ENCODE measurements at places on chromosomes 6 and 20.

DNA sequence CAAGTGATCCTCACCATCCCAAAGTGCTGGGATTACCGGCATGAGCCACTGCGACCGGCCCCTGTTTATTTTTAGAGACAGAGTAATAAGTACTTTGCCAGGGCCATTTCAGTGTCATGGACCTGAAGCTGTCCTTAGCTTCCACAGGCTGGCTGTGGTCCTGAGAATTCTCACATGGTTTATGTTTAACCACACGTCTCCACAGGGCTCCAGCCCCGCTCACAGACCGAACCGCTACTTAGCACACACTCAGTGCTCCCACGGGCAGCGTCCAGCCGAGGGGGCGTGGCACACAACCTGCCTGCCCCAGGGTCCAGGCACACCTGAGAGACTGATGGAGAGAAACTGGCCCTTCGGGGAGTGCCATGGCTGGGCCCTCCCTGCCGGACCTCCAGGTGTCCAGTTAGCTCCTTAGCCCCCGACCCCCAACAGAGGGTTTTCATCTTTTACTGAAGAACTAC is 11.7 kb downstream of the ACSS1 start:
- no peak for DNase-seq

DNA sequence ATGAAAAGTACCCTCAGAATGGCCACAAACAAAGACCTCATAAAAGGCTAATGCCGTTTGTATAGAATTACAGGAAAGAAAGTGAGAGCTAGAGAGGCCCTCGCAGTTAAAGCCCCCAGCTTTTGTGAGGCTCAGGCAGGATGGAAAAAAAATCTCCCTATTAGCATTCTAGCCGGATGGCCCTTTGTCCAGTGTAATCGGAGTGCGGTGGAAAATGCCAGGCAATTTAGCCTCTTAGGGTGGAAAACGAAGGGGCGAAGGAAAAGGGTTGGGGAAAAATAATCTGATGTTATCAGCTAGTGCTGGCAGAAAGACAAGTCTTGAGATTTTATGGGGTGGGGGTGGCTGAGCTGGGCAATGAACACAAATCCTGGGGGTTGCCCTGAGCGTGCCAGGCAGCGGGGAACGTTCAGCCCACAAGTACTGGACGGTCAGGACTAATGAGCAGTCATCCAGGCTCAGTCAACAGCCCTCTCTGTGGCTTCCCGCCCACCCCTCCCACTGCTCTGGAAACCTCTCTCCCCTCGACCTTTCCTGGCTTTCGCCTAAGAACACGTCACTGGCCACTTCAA is 92.4 kb downstream of the PSMG4 start:
- peak; percentile 68 for DNase-seq

DNA sequence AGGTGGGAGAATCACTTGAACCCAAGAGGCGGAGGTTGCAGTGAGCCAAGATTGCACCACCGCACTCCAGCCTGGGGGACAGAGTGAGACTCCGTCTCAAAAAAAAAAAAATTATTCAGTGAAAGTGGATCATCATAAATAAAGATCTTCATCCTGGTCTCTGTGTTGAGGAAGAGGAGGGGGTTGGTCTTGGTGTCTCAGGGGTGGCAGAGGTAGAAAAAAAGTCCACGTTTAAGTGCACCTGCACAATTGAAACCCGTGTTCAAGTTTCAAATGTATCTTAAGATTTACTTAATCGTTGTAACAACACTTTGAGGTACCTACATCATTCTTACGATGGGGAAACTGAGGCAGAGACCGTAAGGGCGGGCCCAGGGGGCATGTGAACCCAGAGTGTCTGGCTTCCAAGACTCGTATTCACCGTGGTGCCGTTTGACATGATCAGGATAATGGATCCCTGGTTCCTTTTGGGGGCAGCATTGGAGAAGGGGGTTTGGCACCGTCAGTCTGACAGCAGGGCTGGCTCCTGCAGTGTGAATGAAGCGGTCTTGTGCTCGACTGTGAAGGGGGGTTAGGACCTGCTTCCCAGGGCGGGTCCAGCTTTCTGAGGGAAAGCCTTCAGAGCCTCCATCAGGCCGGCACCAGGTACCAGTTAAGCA is 32.9 kb upstream of the ID1 start:
- no peak for DNase-seq

- DNase-seq, result no peak
Measured at GRCh38 chr6:105072798-105073199, 107.0 kb downstream of the POPDC3 start.

GRCh38 chr20:41100001-41100480 is 37.3 kb upstream of the PLCG1 start:
- DNase-seq, result no peak

GRCh38 chr6:21924002-21924401 is 330.5 kb downstream of the SOX4 start:
- no peak for DNase-seq

- no peak for DNase-seq
Measured at GRCh38 chr6:167806061-167806700, 20.5 kb upstream of the AFDN start.

DNA sequence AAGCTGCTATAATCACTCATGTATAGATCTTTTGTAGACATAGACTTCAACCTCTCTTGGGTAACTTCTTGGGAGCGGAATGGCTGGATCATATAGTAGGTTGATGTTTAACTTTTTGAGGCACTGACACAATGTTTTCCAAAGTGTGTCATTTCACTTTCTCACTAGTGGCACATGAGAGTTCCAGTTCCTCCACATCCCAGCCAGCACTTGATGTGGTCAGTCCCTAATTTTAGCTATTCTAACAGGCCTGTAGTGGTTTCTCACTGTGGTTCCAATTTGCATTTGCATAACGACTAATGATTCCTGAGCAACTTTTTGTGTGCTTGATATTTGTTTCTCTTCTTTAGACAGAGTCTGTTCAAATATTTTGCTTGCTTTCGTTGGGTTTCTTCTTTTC is 221.3 kb downstream of the DLL1 start:
- DNase-seq, result no peak

GRCh38 chr6:158314737-158315136 is 2.5 kb downstream of the TULP4 start:
- DNase-seq, result no peak

GRCh38 chr20:40843251-40843650 is 154.2 kb upstream of the MAFB start:
- DNase-seq, result no peak
